ENCODE measurements at places on chromosomes 12 and 14. TPM values are rescaled to one million over a fixed set of nuclear protein-coding genes. Genes with fewer than 3 reads are reported as not detected.

MLH3 gene
- 16.2 TPM for total RNA-seq

RAD9B gene
- 1.9 TPM for total RNA-seq

DNA sequence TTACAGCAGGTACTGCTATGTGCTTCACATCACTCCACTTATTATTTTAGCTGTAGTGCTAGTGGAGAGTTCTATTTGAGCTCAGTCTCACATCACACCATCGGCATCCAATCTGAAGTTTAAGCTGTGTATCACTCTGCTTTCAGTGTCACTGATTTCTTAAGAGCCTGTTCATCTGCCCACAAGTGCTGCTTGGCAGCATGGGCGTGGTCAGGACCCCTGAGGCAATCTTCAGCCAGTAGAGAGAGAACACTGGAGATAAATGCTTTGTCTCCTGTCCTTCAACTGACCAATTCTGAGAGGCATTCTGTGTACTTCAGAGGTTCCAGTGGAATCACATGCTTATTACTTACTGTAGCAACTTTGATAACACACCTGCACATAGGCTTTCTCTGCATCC lies 728.8 kb downstream of the RPS29 start:
- no peaks in the 10 kb centered on the region for H3K27me3 ChIP-seq
- no peaks in the 10 kb centered on the region for H3K4me1 ChIP-seq
- no peak for DNase-seq
- no peaks in the 10 kb centered on the region for H3K36me3 ChIP-seq
- H3K4me3 ChIP-seq, result no peak overlapping the region

GRCh38 chr12:32312049-32312670 lies 87.2 kb upstream of the FGD4 start:
- no peaks in the 10 kb centered on the region for H3K27me3 ChIP-seq
- H3K4me1 ChIP-seq, result no peaks in the 10 kb centered on the region
- DNase-seq, result no peak
- H3K27ac ChIP-seq, result no peak overlapping the region
- no peaks in the 10 kb centered on the region for H3K36me3 ChIP-seq

ERP27 gene
- total RNA-seq, result 2.0 TPM

TMEM233 gene
- not detected for total RNA-seq

- DNase-seq, result no peak
- no peaks in the 10 kb centered on the region for H3K36me3 ChIP-seq
- H3K27me3 ChIP-seq, result no peaks in the 10 kb centered on the region
- no peak overlapping the region for H3K4me3 ChIP-seq
Observed at GRCh38 chr14:55715889-55716288, 135.9 kb downstream of the KTN1 start.

FITM1 gene
- 0.58 TPM for total RNA-seq

DNA sequence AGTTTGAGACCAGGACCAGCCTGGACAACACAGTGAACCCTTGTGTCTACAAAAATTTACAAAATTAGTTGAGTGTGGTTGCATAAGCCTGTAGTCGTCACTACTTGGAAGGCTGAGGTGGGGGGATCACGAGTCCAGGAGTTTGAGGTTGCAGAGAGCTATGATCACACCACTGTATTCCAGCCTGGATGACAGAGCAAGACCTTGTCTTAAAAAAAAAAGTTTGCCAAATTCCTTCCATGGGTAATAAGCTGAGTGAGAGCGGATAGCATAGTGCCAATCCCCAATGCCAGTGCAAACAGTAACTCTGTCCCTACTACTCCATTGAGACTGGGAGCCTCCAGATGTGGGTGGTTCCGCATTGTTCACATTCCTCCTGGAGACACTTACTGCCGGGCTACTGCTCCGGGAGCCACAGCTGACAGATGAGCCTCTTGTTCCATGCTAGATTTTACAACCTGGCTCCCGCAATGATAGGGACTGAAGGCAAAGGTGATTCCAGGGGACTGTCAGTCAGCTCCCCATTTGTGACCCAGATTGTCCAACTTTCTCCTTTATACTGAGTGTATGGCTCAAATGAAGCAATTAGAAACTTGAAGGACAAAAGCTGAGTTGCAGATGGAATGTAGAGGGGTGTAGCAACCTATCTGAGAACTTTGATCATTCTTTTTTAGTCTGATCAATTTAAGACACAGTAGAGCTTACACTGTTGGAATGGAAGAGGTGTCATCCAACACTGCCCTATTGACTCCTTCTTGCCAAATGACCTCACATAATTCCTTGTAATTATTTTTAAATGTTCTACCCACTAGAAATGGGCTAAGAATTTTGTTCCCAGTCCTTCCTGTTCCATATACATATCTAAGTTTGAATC lies 13.4 kb upstream of the FRMD6 start:
- H3K4me3 ChIP-seq, result no peak overlapping the region
- DNase-seq, result no peak
- H3K27ac ChIP-seq, result no peak overlapping the region
- no peaks in the 10 kb centered on the region for H3K4me1 ChIP-seq
- H3K27me3 ChIP-seq, result no peaks in the 10 kb centered on the region

- no peaks in the 10 kb centered on the region for H3K36me3 ChIP-seq
- peaks cover 7% of the 10 kb centered on the region for H3K4me1 ChIP-seq
- no peak overlapping the region for H3K27ac ChIP-seq
- no peak overlapping the region for H3K4me3 ChIP-seq
Observed at GRCh38 chr14:97762386-97762785, 965.2 kb downstream of the VRK1 start.

DNA sequence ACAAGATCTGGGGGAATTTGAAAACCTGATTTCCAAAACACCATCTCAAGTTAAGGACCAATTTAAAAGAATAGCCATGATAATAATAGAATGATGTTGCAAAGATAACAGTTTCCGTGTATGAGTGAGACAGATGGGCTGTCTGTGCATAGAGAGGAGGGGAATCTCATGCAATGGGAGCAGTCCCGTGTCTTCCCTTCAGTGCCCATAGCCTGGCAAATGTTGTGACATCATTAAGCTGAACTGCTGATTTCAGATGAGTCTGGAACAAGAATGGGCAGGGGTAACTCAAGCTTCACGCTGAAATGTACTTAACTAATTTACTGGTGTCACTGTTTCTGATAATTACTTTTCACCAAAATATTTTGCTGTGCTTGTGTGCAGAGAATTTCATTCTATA lies 454.0 kb downstream of the FOXG1 start:
- no peak overlapping the region for H3K27ac ChIP-seq
- H3K4me1 ChIP-seq, result no peaks in the 10 kb centered on the region
- no peaks in the 10 kb centered on the region for H3K27me3 ChIP-seq
- H3K4me3 ChIP-seq, result no peak overlapping the region
- no peaks in the 10 kb centered on the region for H3K36me3 ChIP-seq

DNA sequence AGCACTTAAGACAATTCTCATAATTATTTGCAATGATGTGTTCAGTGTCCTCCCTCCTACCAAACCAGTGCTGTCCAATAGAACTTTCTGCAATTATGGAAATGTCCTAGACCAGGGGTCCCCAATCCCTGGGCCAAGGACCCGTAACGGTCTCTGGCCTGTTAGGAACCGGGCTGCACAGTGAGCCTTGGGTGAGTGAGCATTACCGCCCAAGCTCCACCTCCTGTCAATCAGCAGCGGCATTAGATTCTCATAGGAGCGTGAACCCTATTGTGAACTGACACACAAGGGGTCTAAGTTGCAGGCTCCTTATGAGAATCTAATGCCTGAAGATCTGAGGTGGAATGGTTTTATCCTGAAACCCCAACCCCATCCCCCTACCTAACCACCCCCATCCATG lies 3.9 kb downstream of the SVOP start:
- peaks cover 3% of the 10 kb centered on the region for H3K4me1 ChIP-seq
- H3K4me3 ChIP-seq, result no peak overlapping the region
- DNase-seq, result no peak
- no peaks in the 10 kb centered on the region for H3K36me3 ChIP-seq
- H3K27me3 ChIP-seq, result peaks cover 6% of the 10 kb centered on the region
- H3K27ac ChIP-seq, result no peak overlapping the region

DNA sequence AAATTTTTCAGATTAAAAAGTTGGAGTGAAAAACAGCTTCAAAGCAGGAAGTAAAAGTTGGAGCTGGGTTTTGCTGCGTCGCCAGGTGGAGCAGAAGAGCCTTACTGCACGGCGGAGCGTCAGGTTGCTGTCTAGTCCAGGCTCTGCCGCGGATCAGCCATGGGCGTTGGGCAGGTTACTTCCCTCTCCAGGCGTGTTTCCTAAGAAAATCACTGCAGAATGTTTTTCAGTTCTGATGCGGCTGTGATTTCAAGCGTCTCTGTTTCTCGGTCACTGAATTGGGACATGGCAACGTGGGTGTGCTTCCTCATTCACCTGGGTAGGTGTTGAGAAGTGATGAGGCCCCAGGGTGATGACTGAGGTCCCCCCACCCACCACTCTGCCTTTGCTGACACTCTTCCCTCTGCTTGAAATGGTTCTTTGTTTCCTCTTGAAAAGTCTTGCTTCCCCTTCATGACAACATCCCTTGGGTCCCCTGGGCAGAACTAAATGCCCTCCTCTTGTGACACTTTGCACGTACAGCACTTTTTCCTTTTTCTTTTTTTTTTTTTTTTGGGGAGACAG lies 7.6 kb downstream of the EVL start:
- H3K27me3 ChIP-seq, result no peaks in the 10 kb centered on the region
- H3K27ac ChIP-seq, result peak overlapping the region; percentile 20
- H3K4me3 ChIP-seq, result peak overlapping the region; percentile 50

DNA sequence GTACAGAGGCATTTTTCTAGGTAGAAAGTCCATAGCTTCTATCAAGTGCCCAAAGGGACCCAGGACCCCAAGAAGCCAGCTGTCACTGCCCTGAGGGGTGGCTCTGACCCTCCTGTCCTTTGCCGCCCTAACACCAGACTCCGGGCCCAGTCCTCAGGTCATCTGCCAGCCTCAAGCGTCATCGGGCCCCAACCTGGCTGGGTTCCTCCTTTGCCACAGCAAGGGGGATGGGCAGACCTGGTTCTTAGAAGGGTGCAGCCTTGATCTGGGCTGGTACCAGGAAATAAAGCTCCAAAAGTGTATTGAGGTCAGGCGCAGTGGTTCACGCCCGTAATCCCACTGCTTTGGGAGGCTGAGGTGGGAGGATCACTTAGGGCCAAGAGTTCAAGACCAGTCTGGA lies 27.1 kb upstream of the FAM222A start:
- H3K36me3 ChIP-seq, result no peaks in the 10 kb centered on the region
- H3K27ac ChIP-seq, result no peak overlapping the region
- no peak overlapping the region for H3K4me3 ChIP-seq
- H3K27me3 ChIP-seq, result no peaks in the 10 kb centered on the region
- no peaks in the 10 kb centered on the region for H3K4me1 ChIP-seq
- no peak for DNase-seq

NPAS3 gene
- total RNA-seq, result not detected

CEBPE gene
- 0.16 TPM for total RNA-seq

All from CD8-positive, alpha-beta memory T cell (primary cell).